ENCODE measurements at places on chromosomes 6 and 20.
A peak's percentile ranks its signal among the peaks of the same experiment; 100 is the strongest.

DNA sequence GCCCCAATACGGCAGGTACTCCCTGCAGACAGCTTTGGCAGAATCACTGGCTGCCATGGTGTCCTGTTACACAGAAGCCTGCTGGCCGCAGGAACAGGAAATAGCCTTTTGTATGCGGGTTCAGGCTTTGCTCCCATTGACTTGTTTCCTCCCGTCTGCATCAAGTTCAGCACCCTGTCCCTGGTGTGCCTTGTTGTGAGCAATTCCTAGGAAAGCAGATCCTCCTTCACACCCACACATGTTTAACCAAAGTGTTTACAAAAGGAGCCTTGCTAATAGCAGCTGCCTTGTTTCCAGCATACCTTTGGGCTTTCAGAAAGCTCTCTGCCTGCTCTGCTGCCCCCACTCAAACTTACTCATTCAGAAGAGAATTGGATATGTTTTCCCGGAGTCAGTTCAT lies 127.2 kb upstream of the SUPT3H start:
- DNase-seq: peak; percentile 60

DNA sequence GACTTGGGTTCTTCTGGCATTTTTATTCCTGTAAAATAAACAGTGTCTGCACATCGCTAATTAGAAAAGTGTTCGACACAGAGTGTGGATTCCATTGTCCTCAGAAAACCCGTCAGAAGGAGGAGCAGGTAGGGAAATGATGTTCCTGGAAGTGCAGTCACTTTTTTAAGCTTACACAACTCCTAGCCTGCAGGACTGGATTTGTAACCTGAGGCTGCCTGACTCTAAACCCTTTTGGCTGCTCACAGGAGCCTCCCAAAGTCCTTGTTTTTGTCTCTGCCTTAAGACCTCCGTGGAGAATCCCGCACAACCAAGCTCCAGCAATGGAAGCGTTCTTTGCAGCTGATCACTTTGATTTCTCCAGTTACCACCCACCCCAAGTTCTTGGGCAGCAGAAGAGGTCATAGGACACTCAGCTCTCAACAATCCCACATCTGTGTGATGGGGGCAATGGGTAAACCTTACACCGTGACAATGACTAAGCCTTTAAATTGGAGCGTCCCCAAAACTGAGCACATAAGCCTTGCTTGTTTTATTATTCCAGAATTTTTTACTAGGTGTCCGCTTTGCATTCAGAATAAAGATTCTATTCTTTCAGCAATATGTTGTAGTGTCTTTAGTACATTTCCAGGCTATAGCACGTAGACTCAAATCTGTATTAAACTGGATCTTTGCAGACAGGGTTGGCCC lies 227.9 kb downstream of the TBXT start:
- DNase-seq: no peak

- peak; percentile 73 for DNase-seq
Measured at GRCh38 chr6:17640477-17640917, 40.4 kb downstream of the FAM8A1 start.

DNA sequence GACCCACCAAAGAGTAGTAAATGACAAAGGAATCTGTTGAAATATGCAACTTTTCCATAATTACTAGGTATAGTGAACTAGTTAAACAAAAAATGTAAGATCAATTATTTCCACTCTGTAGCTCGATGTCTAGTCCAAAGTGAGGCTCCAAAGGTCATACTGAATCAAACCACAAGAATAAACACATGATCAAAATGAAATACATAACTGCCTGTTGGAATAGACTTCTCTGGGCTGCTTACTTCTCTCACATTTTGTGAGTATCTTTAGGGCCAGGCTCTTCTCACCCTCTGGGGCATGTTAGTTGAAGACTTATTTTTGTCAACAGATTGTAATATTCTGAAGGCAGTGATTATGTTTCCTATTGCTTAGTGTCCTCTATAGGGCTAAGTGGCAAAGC lies 103.7 kb upstream of the TMEM170B start:
- no peak for DNase-seq

DNA sequence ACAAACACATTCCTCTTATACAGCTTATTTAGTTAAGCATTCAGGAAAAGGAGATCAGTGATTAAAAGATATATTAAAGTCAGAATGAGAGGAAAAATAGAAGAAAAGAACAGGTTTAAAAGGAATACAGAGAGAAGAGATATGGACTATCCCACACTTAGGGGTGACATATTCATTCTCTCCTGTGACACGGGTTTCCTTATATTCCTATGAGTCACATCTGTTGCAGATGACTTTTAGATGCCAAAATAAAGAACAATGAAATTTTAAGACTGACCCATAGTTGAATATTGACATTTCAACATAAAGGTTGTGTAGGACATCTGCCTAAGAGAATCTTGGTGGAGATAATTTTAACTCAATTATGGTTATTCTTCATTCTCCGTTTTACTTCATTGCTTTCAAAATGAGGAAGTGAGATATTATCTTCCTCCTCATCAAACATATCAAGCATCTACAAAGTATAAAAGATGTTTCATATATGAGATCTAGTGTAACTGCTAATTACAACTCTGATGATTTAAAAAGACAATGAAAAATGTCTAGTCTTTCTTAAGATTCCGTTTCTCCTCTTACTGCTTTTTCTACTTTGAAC lies 1336.7 kb upstream of the CITED2 start:
- DNase-seq: no peak

GRCh38 chr6:146087386-146087785 lies 58.5 kb downstream of the GRM1 start:
- DNase-seq: no peak

- peak; percentile 28 for DNase-seq
Measured at GRCh38 chr6:63663147-63663955, 27.7 kb downstream of the PHF3 start.

DNA sequence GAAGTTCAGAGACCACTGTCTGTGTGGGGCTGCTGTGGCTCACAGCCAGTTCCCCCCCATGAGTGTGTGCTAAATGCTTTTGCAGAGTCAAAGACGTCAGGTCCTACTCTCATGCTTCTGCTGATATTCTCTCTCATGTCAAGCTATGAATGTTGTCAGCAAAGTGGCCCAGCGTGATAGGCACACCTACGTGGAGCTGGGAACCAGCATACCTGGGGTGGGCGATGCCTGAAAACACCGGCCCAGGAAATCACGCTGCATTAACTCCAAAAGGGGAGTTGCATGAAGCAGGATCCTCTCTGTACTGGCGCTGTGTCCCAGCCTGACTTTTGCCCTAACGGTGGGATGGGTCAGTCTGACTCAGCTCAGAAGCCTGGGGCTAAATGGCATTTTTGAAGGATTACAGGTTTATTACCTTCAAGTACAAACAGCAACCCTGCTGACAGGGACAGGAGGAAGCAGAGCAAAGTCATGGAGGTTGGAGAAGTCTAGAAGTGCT lies 9.0 kb upstream of the MRPS10 start:
- no peak for DNase-seq

- no peak for DNase-seq
Measured at GRCh38 chr6:109023356-109023925, 71.2 kb downstream of the SESN1 start.

- peak; percentile 38 for DNase-seq
Measured at GRCh38 chr6:127484212-127484863, 25.1 kb upstream of the KIAA0408 start.

DNA sequence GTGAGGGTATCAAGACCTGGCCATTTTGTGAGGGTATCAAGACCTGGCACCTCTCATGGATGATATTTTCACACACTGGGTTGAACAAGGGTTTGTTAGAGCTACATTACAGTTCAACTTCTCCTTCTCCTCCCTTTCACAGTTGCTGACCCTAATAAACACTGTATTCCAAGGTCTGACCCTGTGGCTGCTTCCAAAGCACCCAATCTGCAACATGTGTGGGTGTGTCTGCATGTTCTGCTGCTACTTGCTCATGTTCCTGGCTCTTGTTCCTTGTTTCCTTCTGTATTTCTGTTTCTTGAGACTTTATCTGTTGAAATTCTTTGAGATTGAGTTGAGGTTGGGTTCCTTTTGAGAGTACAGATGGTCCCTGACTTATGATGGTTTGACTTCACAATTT lies 162.1 kb upstream of the GMDS start:
- no peak for DNase-seq

DNA sequence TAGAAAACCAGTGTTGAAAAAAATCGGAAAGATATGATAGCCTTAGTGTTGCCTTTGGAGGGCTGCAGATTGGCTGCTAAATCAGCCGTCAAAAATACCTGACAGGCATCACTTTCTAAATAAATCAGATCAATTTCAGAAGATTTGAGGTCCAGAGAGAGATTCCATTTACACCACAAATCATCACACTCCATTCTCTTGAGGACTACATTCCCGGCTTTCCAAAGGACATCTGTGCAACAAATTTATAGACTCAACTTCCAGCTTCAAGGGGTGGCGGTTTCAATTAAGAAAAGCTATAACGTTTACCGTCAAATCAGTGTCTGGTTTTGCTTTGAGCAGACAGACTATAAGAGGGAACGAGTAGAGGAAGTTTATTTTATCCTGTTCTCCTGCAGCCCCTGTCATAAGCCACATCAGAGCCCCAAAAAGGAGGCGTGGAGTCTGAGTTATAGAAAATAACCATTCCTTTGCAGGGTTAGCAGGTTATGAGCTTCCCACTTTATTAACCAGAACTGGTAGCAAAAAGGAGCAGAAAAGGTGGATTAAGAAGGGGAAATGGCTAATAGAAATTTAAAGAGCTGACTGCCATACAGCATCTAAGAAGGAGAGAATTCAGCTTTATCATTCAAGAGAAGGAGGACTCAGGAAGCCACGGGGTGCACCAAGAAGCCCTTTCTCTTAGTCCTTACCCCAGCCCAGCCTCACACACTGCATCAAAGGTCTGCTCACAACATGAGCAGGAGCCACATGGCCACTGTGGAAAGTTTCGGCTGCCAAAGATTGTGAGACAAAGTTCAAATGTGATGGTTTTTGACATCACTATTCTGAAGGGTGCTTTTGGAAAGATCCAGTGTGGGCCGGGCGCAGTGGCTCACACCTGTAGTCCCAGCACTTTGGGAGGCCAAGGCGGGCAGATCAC lies 12.9 kb upstream of the UQCC2 start:
- DNase-seq: no peak

DNA sequence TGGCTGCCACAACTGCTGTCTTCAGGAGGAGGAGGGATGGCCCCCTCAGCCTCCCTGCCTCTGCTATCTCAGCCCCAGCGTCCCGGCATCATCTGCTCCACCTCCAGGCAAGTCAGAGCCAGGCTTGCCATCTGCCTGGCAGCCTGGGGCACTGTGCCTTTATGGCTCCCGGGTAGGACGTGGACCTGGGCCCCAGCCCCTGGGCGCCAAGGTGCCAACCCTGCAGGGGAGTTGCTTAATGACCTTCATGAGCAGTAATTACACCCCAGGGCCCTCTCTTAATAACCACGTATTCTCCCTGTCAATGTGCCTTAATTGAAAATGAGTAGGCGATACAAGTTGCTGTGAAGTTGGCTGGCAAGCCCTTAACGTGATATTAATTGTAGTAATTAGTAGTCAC lies 122.1 kb upstream of the MLN start:
- DNase-seq: no peak

DNA sequence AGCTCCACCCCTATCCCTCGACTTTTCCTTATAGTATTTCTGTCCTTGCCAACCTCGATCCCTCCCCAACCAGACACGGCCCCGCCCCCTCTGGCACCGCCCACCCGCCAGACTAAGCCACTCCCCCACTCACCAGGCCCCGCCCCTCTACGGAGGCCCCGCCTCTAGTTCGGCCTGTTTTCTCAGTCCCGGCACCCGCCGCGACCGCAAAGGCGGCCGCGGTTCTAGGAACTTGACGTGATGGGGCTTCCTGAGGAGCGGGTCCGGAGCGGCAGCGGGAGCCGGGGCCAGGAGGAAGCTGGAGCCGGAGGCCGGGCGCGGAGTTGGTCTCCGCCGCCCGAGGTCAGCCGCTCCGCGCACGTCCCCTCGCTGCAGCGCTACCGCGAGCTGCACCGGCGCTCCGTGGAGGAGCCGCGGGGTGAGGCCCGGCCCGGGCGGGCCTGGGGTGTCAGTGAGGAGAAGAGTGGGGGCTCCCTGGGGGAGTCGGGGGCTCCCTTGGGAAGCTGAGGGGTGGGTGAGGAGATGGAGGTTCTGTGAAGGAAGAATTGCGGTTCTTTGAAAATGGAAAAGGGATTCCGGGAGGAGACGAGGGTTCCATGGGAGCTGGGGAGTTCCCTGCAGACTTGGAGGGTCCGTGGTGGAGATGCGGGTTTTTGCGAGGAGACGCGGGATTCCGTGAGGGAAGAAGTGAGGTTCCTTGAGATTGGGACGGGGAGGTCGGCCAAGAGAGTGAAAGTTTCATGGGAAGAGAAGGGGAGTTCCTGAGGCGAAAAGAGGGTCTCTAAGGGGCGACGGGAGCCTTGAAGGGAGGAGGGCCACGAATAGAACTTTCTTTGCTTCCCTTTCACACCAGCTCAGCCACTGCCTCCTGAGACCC lies at the start of gene ACSS2:
ACSS2 (plus strand) TSS at position 207 of the 877 bp plus-strand sequence; CDS start at position 241, 34 bp downstream.
- no peak for DNase-seq

GRCh38 chr20:12358006-12358654 lies 440.4 kb downstream of the BTBD3 start:
- DNase-seq: no peak

DNA sequence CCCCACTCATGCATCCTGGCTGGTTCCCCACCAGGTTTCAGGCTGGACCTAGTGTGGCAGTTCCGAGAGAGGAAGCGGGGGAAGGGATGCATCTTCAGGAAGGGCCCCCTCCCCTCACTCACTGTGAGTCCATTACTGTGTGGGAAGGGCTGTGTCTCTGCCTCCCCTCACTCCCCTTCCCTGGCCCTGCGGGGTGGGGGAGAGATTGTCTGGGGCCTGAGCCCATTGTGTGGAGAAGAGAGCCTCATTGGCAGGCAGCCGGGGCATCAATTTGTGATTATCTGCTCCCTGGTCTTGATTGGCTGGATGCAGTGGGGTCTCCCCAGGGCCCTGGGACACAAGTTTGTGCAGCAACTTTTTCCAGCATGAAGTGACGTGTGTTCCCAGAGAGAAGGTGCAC lies 4.1 kb upstream of the MYT1 start:
- no peak for DNase-seq

GRCh38 chr6:125869427-125869826 lies 78.7 kb downstream of the NCOA7 start:
- DNase-seq: no peak

DNA sequence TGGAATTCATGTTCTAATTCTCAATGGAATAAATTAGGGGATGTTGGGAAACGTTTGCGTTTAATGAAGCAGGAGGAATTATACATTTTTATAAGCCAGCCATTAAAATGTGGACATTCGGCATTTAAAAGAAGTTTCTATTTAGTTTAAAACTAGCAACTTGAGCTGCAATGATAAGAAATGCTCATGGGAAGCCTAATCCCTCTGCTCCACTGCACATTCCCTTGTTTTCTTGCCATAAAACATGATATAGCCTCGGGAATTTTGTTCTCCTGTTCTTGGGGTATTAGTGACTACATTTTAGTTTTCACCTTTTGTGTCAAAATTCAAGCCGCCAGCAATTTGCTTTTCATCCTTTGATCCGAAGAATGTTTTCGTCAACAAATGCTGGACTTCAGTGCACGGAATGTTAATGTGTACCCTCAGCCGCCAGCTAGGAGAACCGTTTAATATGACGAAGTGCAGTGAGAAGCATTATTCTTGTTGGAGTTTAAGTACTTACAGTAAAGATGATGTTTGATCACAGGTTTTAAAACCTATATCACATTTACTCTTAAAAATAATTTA lies 137.9 kb downstream of the HIVEP1 start:
- no peak for DNase-seq

GRCh38 chr20:48733296-48733790 lies 94.5 kb downstream of the PREX1 start:
- no peak for DNase-seq
